ENCODE measurements at places on chromosomes 2 and 18.

GRCh38 chr2:162732946-162733698 is 105.4 kb downstream of the KCNH7 start:
- peak; percentile 50 for DNase-seq

GRCh38 chr2:236939721-236940231 is 145.9 kb upstream of the COPS8 start:
- no peak for DNase-seq

DNA sequence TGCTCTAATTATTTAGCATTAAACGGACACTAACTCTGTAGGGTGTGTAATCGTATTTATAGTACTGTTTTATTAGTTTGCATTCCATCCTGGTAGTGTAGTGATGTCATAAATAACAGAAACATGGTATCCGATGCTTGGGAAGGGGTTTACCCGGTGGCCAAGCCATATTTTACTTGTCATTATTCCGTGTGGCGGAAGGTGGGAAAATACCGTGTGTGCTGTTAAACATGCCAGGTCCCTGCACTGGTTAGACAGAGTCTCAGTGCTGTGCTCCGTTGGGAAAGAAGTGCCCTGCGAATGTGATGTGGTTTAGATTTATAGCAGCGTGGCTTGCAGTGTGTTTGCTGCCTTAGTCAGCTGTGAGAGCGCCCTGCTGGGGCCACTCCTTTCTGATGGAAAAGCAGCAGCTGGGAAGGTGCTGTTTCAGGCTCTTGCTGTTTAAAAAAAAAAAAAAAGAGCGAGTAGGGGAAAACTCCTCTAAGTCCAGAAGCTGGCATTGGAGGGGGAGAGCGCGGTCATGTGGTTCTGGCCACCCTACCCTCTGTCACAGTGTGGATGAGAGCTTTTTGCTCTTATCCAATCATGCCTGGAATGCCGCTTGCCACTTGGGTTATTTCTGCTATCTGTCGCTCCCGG is 211.0 kb downstream of the NEDD4L start:
- DNase-seq, result peak; percentile 47

DNA sequence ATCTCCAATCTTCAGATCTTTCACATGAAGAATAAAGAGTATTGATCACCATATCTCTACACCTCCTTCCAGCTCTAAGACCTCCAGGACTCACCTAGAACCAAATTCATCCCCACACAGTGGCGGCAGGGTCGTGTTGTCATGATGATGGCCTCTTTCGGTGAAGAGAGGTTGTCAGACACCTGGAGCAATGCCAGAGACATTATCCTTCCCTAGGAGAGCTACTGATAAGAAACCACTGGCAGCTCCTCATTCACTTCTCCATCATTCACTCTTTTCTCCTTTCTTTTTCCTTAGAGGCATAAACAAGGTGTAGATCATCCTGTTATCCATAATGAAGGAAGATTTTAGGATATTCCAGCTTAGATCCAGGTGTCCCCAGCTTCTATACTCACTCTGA is 197.9 kb upstream of the TNP1 start:
- no peak for DNase-seq

GRCh38 chr2:187075199-187075635 is 226.2 kb upstream of the ZSWIM2 start:
- DNase-seq, result no peak

DNA sequence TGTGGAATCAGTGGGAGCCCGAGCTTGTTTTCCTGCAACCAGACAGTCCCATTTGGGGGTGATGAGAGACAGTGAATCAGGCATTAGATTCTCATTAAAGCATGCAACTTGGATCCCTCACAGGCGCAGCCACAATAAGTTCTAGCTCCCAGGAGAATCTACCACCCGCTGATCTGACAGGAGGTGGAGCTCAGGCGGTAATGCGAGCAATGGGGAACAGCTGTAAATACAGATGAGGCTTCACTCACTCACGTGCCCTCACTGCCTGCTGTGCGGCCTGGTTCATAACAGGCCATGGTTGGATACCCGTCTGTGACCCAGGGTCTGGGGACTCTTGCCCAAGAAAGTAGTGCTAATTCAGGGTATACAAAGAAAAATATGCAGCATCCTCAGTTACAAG is 144.8 kb upstream of the RGPD4 start:
- DNase-seq, result no peak

DNA sequence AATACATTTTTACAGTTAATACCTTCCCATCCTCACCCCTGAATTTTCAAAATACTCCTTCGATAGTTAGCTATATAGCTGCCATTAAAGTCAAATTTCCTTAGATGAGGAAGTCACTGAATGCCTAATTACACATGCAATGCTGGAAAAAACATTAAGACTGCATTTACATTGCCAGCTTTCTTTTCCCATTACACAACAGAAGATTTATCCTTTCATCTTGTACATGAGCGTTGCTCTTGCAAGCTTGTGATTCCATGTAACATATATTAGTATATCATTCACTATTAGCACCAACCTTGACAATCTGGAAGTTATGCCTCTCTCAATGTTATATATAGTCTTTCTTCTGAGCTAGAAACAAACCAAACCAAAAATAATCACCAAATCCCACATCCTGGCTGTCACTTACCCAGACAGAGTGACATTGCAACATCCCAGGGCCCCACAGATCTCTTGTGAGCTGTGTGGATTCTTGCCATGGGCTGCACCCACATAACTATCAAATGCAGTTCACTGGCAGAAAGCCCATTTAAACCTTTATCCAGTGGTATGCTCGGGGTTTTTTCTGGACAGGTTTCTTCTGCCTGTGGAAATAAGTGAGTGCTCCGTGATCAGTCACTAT is 79.2 kb upstream of the PAPOLG start:
- no peak for DNase-seq

DNA sequence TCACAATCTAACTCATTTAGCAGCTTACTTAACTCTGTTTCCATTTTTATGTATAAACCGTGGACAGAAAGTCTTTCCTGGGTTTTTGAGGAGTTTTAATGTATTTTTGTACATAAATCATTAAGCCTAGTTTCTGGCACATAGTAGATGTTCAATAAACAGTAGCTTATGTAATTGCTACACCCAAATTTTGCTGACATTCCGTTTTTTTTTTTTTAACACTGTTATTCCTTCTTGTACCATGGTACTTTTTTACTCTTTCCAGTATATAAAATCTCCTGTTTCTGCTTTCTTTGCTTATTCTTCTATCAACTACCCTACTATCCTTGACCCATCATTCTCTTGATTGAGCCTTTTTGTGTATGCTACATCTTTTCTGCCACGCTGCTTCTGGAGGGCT is 1151.3 kb upstream of the CRIM1 start:
- DNase-seq, result no peak

GRCh38 chr2:5693287-5694201 is 1.4 kb downstream of the SOX11 start:
- DNase-seq, result peak; percentile 73

DNA sequence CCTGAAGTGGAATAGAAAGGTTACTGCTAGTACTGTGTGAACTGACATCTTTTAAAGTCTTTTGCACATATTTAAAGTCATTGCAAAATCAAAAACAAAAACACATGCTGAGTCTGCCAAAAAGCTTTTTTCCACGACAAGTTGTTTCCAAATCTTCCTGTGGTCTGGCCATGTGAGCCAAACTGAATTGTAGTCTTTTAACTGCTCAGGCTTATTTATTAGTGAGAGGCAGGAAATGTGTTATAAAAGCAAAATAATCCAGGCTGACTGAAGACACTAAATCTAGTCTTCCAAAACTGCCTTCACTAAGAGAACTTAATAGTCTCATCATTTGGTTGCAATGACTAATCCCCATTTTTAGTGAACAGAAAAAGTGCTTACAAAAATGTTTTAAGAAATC is 2.3 kb downstream of the KRCC1 start:
- peak; percentile 35 for DNase-seq

- DNase-seq, result no peak
These were observed 264.4 kb downstream of the NEDD4L start for GRCh38 chr18:58308463-58308862.

GRCh38 chr2:177728920-177729319 is 336.3 kb downstream of the AGPS start:
- DNase-seq, result peak; percentile 35

DNA sequence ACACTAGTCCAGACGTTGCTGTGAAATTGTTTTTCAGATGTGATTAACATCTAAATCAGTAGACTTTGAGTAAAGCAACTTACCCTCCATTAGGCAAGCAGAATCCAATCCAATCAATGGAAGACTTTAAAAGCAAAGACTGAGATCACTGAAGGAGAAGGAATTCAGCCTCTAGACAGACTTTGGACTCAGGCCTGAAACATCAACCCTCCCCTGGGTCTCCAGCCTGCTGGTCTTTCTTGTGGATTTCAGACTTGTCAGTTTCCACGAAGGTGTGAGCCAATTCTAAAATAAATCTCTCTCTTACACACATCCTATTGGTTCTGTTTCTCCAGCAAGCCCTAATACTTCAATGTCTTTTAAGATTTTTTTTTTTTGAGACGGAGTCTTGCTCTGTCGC is 50.0 kb upstream of the EDAR start:
- DNase-seq, result peak; percentile 56

DNA sequence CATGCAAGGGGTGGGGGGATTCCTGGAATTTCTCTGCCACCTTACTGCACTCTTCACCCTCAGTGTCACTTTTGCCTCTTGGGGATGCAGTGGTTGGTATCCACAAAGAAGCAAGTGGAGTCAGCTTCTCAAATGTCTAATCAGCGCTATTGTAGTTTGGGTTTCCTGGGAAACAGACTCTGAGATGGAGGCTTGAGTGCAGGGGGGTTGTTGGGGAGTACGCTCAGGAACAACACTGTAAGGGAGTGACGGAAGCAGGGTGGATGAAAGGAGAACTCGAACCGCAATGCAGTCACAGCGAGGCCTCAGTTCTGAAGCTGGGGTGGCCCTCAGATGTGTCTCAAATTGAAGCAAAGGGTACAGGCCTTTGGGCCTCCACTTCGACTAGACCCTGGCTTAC is 73.6 kb upstream of the EPC2 start:
- DNase-seq, result no peak

DNA sequence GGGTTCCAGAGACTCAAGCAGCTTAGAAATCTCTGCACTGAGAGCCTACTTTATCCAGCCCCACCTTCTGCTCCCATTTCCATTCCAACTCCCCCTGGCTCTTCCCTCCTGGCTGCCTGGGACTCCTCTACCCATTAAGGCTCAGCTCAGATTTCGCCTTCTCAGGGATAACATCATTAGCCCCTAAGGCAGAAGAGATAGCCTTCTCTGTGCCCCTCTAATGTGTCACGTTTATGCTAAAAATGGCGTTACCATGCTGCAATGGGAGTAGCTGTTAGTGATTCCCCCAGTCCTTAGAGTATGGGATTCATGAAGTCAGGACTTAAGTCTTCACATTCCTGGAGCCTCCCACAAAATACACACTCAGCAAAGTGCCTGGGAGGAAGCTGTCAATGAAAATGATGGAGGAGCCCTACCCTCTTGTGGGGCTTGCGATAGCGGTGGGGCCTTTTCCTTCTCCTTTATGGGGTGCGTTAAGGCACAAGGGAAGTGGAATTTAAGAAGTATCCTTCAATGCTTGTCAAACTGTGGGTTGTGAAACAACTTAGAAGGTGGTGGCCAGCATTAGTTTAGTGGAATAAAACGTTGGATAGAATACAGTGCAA is 144.7 kb upstream of the COPS8 start:
- no peak for DNase-seq

DNA sequence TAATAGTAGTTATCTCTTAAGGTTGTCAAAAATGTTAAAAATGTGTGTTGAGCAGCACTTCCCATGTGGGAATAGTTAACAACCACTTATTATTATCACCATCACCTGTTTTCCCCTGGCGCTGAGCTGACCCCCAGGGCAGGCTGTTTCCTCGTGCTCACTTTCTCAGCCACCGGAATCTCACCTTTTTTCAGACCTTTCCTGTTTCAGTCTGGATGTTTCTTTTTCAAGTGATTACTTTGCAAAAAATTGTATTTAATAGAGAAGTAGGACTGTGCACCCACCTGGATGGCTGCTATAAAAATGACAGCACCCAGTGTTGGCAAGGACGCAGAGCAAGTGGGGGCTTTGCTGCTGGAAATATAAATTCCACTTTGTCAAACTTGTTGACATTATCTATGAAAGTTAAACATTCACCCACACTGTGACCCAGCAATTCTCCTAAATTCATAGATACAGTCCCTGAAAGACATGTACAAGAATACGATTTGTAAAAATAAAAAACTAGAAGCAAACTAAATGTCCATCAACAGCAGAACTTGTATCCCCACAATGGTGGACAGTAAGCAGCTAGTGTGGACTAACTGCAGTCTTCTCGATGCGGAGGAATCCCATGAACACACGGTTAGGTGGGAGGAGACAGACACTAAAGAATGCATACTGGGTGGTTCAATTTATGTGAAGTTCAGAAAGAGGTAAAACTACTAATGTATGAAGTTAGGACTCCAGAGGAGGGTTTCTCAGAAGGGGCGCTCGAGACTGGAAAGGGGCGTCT is 66.5 kb downstream of the SOWAHC start:
- no peak for DNase-seq

- DNase-seq, result peak; percentile 82
These were observed 95.9 kb upstream of the SPTBN1 start for GRCh38 chr2:54360055-54360792.

DNA sequence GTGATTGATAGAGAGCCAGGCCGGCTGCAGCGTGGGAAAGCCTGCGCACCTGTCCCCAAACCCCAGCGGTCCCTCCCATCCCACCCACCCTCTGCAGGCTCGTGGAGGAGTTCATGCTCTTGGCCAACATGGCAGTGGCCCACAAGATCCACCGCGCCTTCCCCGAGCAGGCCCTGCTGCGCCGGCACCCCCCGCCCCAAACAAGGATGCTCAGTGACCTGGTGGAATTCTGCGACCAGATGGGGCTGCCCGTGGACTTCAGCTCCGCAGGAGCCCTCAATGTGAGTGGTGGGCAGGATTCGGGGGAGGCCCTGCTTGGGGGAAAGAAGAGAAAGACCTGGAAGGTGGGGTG is 48.9 kb upstream of the ALPP start:
- no peak for DNase-seq

- DNase-seq, result peak; percentile 88
These were observed 89.2 kb upstream of the GLS start for GRCh38 chr2:190791347-190791975.

GRCh38 chr2:17590342-17590911 is 49.9 kb downstream of the VSNL1 start:
- DNase-seq, result no peak

GRCh38 chr2:25078170-25079049 is 36.5 kb downstream of the EFR3B start:
- peak; percentile 86 for DNase-seq

- DNase-seq, result no peak
These were observed 66.5 kb downstream of the EIF2AK3 start for GRCh38 chr2:88560619-88561307.

GRCh38 chr18:59605633-59606192 is 91.5 kb downstream of the CCBE1 start:
- peak; percentile 6 for DNase-seq

DNA sequence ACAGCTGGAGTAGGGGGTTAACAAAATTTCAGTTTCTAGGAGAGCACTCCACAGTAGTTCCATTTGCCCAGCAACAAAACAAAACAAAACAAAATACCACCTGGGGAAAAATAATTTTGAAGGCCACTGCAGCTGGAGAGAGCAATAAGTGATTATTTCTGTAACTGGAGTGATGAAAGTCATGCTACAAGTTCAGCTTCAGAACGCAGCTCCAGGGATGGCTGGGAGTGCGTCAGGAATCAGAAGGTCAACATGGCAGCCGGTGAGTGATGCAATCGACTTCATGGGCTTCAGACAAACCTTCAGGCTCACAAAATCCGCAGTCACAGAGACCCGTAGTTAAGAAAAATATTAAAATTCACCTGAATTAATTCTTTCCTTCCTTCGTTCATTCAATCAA is 41.0 kb downstream of the ABHD3 start:
- DNase-seq, result no peak

GRCh38 chr2:86036669-86037138 is 69.0 kb downstream of the POLR1A start:
- no peak for DNase-seq

Data from astrocyte of the hippocampus (primary cell).